ENCODE measurements at places on chromosomes 1 and 21.

- DNase-seq, result no peak
These were observed 4.0 kb upstream of the SAMSN1 start for GRCh38 chr21:14550135-14550534.

GRCh38 chr1:4152266-4152665, 252.2 kb upstream of the C1orf174 start:
- no peak for DNase-seq

DNA sequence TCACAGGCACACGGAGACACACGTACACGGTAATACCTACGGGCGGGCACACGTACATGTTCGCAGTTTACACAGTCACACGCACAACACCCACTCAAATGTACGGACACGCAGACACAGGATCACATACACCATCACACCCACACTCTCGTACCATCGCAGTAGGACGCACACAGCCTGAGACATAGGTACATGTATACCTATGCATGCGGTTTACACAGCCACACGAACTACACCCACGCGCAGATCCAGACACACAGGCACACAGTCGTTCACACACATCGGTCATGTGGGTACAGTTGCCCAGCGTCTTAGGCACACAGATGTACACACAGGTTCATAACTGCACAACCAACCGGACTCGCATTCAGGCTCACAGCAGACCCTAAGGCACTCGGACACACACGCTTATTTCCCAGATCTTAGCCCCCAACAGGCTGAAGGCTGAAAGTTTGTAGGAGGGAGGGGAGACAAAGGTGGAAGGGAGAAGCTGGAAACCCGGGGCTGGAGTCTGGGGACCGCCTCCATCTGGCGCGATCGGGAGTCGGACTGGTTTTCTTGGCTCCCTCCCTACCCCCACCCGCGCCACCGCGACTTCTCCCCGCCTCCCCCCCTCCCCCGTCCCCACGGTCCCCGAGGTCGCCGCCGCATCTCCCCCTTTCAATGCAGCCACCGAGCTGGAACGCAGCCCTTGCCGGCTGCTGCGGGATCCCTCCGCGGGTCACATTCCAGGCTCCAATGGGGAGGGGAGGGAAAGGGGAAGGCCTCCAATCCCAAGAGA, 51.9 kb upstream of the SYNC start:
- no peak for DNase-seq

- no peak for DNase-seq
These were observed 139.9 kb upstream of the KIAA0040 start for GRCh38 chr1:175332515-175332914.

GRCh38 chr1:118049981-118050380, 120.4 kb downstream of the WDR3 start:
- DNase-seq, result no peak

DNA sequence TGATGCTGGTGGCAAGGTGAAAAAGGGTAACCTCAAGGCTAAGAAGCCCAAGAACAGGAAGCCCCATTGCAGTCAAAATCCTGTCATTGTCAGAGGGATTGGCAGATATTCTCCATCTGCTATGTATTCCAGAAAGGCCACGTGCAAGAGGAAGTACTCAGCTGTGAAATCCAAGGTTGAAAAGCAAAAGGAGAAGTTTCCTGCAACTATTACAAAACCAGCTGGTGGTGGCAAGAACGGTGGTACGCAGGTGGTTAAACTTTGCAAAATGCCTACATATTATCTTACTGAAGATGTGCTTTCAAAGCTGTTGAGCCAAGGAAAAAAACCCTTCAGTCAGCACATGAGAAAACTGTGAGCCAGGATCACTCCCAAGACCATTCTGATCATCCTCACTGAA, 13.7 kb upstream of the VPS45 start:
- no peak for DNase-seq

GRCh38 chr1:41560931-41561330, 76.4 kb upstream of the EDN2 start:
- DNase-seq, result no peak

GRCh38 chr1:172627702-172628101, 31.2 kb upstream of the FASLG start:
- no peak for DNase-seq

DNA sequence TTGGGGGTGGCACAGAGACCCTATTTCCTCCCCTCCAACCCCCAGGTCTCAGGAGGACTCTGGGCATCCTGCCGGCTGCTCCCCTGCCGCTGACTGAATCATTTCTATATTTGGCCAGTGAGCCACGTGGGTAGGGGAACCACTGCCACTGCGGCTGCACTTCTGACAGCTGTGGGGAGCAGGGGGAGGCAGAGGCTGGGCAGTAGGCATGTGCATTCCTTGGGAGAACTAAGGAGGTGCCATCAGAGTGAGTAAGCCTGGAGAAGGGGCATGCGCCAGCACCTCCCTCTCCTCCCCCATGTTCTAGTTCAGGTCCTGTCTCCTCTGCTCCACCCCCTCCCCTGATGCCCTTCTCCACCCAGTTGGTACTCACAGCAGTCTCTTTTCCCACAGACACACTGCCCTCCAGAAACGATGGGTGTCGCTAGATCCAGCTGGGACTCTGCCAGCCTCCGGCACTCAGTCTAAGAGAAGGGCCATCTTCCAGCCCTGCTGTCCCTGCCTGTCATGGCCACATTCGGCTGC, 12.0 kb downstream of the PPFIA4 start:
- DNase-seq, result peak; percentile 55

- DNase-seq, result peak; percentile 60
These were observed 685.0 kb downstream of the ADGRL2 start for GRCh38 chr1:82485591-82486369.

DNA sequence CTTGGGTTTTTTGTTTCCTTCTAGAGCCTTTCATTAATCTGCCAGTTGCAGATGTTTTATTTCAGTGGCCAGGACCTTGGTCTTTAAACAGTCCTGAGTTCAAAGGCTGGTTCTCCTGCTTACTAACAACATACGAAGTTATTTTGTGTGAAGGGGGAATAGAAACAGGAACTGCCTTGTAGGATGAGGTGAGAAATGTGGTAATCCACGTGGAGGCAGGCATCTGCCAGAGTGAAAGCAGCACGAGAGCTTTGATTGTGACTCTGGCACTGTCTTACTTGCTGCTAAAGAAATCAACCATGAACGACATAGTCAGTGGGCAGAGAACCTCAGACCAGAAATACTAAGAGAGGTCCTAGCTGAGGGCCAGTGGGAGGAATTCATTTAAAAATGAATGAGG, 30.4 kb downstream of the TMEM63A start:
- DNase-seq, result no peak

DNA sequence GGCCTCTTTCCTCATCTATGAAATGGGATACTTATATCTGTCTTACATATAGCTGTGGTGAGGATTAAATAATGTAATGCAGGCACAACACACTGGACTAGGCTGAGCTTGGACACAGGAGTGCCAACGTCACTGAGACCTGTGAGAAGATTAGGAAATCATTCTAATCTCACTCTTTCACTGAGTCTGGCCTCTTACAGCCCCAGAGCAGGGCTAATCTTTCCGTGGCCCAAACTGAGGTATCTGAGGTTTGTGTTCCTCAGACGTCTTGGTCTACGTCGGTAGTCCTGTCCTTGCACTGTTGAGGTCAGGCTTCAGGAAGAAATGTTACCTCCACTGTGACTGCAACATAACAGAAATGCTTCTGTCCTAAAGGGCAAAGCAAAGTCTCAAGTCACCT, 22.6 kb upstream of the A3GALT2 start:
- no peak for DNase-seq

- DNase-seq, result no peak
These were observed 22.2 kb downstream of the PADI3 start for GRCh38 chr1:17270891-17271765.

- peak; percentile 39 for DNase-seq
These were observed 5.8 kb downstream of the PERM1 start for GRCh38 chr1:975896-976683.

DNA sequence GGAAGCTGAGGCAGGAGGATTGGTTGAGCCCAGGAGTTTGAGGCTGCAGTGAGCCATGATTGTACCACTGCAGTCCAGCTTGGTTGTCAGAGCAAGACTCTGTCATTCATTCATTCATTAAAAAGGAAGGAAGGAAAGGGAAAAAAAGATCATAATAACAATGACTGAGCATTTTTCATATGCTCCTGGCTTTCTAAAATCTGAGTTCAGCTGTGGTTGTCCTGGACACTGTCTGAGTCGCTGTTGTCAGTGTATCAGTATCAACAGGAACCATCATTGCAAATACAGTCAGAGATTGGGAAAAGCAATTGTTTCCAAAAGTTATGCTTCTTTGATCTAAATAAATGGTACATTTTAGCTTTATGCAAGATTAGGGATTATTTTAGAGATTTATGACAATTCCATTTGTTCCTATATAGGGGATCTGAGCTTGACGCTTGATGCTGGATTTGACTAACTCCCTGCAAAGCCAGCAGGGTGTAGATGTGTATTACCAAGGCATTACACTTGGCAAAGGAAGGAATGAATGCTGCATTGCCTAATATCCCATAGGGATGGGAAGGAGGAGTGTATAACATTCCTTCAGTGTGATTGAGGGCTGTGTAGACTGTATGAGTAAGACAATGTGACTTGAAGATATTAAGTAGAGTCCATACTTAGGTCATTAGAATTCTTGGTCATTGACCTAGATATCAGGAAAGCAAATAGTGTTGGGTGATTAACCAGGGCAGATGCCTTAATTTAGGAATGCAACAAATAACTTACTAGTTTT, 100.2 kb downstream of the DISP1 start:
- DNase-seq, result peak; percentile 92

- DNase-seq, result peak; percentile 55
These were observed 97.0 kb downstream of the DISP1 start for GRCh38 chr1:222911866-222912265.

DNA sequence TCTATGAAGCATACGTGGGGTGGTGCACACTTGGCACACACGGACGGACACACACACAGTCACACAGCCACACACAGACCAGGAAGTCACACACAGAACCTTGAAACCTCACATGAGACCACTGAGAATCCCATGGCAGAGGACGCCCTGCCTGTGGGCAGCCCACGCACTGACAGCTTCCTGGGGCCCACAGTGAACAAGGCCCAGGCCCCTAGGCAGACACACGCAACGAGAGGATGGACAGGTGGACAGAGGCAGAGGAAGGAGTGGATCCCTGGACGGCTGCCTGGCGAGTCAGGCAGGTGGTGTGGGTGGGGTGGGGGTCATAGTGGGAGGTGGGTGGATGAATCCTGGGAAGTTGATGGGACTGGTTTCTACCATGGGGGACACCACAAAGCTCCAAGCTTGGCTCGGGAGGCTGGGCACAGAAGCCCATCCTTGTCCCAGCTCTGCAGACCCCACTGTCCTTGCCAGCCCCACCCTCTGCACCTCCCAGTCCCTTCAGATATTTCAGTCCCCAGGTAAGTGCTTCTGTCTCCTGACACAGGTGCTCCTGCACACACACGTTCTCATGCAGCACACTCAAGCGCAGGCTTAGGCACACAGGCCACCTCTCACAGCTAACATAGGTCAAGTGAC, 49.1 kb downstream of the WNT9A start:
- DNase-seq, result no peak

DNA sequence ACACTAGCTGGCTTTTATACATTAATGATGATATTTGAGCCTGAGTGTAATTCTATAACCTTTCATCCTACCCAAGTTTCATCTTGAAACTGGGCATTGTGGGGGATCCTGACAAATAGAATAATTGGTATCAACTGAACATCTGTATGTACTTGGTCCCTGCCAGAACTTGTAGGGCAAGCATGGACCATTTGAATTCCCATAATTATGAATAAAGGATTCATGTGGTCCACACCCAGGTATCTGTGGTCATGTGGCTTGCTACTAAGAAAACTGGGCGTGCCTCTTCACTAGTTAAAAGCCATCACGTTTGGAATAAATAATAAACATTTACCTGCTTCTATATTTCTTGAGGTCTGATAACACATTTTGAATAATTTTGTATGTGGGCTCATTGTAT, 20.6 kb upstream of the VTCN1 start:
- DNase-seq, result no peak

DNA sequence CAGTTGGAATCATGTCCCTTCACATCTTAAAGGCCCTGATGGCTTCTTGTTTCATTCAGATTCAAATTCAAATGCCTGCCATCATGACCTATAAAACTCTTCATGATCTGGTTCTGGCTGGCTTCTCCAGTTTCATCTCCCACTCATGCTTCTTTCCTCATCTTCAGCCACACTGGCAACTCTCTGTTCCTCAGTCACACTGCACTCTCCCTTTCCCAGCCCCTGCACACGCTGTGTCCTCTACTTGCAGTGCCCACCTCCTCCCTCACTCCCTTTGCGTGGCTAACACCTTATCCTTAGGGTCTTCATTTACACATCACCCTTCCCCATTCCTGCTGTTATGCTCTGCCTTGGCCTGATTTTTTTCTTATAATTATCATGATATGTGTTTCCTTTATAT, 120.6 kb upstream of the LMO4 start:
- no peak for DNase-seq

DNA sequence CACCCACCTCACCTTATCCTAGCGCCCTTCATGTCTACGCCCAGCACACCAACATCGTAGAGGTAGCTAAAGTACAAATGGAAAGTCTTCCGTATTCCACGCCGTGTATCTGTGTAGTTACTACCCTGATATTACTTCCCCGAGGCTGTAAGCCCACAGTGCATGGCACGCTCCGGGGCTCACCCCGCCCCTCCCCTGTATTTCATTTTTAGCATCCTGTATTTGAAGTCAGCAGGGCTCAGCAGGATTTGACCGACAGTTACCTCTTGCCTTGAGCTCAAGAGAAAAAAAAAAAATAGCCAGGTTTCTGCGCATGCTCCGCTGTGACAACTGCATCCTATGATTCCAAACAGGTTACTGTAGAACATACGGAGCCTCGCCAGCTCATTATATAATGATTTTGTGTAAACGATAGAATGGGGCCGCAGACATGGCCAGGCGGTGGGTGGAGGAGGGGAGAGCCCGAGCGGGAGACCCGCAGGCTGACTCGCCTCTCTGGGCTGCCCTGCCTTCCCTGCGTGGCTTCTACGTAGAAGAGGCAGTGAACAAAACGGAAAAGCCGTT, 1.3 kb downstream of the ABCG1 start:
- DNase-seq, result peak; percentile 61

- DNase-seq, result no peak
These were observed 213.2 kb downstream of the TNR start for GRCh38 chr1:175530183-175530582.

DNA sequence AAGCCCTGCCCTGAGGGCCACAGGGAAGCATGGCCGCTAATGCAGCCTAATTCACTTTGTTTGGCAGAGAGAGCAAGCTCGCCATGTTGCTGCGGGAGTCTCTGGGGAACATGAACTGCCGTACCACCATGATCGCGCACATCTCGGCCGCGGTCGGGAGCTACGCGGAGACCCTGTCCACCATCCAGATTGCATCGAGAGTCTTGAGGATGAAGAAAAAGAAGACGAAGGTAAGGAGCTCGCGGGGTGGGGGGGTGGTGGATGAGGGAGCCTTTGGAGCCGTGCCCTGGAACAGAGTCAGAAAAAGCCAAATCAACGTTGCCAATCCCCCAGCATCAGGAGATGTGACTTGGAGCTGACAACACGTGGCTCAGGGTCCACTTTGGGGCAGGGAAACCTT, 529.4 kb downstream of the KIF26B start:
- DNase-seq, result no peak

Data from fibroblast of upper back skin (primary cell).